ENCODE measurements at places on chromosomes 7 and 10.

- DNase-seq, result no peak
These were observed 88.5 kb downstream of the DLG5 start for GRCh38 chr10:77837925-77838595.

DNA sequence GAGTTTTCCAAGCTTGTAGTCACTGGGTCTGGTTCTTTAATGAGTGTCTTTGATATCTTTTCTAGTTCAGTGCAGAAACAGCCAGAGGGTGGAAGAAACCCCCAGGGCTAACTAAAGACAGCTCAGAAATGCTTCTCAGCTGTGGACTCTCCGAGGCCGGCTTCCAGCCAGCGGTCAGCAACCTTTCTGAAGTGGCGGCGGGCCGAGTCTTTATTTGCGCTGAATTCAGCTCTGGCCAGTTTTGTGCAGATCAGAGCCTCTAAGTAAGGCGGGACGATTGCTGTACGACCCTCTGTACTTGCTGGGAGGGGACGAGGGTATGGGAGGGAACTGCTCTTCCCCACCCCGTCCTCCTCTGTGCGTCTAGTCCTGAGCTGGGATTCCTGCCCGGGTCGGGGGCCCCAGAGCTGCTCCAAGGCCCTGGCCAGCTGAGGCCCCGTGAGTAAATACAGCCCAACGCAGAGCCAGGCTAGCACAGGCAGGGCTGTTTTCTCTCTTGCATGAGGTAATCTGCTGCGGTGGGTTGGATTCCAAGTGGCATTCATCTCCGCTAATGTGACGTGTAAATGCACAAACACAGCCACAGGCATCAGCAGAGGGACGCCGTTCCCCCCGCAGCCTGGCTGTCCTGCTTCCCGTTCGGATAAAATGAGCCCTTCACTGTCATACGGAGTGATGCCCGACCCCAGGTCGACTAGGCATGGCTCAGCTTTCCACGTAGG lies 159.8 kb downstream of the PIP4K2A start:
- DNase-seq, result no peak

DNA sequence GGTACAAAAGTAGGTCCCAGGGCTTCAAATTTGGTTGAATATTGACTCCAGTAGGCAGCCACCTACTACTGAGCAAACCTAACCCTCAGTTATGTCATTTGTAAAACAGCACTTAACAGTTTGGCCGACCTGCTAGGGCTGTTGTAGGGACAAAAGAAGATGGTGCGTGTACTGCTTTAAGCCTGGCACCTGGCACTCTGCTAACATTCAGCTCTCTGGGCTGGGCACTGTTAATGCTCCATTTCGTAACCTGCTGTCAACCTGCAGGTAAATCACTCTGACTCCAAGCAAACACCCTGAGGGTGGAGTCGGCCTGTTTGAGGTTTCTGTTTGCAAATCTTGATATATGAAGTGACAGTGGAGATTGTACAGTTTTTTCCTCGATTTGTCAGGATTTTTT lies 7.2 kb downstream of the ZKSCAN1 start:
- DNase-seq, result no peak

DNA sequence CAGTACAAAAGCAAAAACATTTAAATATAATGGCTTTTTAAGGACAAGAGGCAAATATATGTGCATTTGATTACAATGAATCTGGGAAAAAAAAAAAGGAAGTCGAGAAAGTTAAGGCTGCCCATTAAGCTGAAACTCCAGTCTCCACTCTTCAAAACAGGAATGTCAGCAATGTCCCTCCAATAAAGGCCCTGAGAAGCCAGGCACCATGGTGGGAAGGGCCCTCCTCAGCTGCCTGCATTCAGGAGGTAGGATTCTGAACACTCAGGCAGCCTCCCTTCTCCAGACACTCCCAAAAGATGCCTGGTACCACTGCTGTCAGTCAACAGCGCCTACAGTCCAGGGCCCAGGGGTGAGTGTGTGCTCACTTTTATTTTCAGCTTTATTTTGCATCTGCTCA lies 121.3 kb upstream of the MGMT start:
- no peak for DNase-seq

DNA sequence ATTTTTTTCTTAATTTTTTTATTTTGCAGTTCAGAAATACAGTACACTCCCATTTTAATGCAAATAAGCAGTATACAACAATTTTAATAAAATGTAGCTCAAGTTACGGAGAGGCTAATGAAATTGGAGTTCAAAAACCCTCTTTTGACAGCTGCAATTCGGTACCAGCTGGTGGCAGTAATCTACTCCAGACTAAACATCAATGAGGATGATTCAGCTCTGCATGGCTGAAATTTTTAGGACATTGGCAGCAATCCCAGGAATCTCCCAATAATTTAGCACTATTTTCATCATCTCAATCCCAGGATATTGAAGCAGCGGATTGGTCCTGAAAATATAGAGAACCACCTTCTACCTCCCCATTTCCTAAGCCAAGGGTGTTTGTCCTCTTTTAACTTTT lies 278.8 kb downstream of the CACNA2D1 start:
- DNase-seq, result no peak

- DNase-seq, result no peak
These were observed 25.1 kb upstream of the UPP1 start for GRCh38 chr7:48063985-48064384.
